Amygdala (tissue), 56 donors: ENCODE measurements at places on chromosomes 2 and 18.

GRCh38 chr18:3281456-3282400, 19.8 kb downstream of the MYL12B start:
- DNase-seq, result no peak

DNA sequence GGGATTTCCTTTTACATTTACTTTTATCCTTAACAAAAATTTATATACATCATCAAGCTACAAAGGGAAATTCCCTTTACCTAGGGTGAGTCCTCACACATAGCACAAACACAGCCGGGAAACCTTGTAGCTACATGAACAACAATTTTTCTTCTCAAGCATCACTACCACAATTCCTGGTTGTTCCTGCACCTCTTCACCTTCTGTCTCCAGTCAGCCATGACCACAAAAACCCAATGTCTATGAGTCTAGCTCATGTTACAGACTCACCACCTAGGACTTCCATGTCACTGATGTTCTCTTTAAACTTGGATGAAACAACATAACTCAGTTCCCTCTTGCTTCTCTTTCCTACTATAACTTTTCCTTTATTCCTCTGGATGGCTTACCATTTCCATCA, 460.4 kb downstream of the MBD2 start:
- DNase-seq, result no peak

DNA sequence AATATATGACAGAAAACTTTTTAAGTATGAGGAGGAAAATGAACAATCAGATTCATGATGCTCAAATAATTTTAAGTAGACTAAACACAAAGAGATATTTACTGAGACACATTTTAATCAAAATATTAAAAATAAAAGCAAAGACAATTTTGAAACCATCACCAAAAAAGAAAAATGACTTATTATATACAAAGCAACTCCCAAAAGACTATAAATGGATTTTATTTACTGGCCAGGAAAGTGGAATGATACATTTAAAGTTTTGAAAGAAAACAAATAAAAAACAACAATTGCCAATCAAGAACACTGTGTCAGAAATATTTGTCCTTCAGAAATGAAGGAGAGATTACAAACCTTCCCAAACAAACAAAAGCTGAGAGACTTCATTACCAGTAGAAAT, 968.5 kb upstream of the CELF4 start:
- no peak for DNase-seq

GRCh38 chr2:239208465-239209180, 192.2 kb downstream of the HDAC4 start:
- no peak for DNase-seq

DNA sequence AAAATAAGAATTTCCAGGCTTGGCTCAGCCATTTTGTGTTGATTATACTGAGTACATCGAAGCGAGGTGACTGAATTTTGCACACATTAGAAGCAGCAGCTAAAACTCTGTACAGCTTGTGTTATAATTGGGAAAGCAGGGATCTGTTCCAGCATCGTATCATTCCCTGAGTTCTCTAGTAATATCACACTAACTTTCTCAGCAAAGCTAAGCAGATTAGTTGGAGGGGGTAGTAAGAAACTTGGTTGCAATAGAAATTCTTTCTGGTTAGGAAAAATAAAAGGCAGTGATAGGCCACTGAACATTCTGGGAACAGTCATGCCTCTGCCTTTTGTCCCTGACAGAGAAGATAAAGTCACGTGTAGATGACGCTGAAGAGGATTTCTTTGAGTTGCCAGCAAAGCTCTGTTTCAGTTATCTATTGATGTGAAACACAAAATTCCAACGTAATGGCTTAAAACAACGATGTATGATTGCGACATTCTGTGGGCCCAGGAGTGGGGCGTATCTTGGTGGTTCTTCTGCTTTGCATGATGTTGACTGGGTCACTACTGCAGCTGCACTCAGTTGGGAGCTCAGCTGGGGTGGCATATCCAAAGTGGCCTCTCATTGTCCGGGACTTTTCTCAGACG, 202.1 kb upstream of the MEX3C start:
- DNase-seq, result no peak

DNA sequence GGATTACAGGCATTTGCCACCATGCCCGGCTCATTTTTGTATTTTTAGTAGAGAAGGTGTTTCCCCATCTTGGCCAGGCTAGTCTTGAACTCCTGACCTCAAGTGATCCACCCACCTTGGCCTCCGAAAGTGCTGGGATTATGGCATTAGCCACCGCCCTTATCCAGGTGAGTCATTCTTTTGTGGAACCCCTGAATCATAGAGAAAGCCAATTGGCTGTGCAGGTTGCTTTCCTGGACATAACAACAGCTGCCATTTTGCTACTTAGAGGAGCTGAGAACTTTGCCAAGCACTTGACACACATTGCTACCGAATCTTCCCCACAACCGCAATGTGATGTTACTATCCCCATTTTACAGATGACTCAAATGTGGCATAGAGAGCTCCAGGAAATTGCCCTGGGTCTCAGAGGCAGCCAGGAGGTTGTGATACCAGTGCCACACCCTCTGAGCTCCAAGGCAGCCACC, 36.0 kb downstream of the SETBP1 start:
- no peak for DNase-seq

DNA sequence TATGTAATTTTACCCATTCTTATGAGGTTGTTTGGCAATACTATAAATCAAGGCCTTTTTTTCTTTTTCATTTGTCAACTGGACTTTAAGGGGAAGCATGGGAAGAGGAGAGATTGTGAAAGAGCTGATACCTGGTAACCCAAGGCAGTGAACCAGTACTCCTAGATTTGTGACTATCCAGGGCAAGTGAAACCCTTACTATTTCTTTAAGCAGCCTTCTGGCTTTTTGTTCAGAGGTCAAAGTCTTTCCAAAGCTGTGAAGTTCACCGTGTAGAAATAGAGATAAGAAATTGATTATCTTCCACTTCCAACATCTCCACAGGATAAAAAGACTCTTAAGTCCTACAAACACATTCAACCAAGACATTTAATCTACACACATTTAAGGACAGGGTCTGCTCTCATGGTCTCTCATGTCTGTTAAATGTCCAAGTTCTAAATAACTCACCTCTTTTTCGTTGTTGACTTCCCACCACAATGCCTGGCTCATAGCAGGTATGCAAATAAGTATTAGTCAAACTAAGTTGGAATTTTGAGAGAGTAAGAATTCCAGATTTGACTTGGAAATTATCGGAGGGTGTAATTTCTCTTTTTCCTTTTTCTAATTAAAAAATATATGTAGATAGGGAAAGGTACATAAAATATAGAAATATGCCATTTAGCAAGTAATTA, 485.8 kb downstream of the STK39 start:
- no peak for DNase-seq

DNA sequence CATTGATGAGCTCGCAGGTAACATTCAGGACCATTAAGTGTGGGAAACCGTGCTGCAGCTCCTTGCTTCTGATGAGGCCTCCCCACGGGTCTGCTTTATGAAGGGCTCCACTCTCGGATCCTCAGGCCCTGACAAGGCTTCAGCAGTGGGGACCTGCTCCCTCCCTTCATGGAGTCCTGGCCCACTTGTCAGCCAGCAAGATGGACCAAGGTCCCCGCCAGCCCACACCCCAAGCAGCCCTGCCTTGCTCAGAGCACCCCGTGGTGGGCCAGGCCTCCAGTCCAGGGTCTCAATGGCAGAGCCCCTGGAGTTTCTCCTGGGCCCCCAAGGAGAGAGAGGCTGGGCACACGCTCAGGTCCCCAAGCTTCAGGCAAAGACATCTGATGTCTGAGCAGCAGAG, 41.5 kb downstream of the CROCC2 start:
- no peak for DNase-seq

GRCh38 chr18:35999925-36000324, 27.4 kb downstream of the RMP24 start:
- no peak for DNase-seq

- DNase-seq, result no peak
Observed at GRCh38 chr2:1911811-1912210, 167.5 kb upstream of the PXDN start.
